ENCODE measurements at places on chromosomes 11 and 22. TPM values are rescaled to one million over a fixed set of nuclear protein-coding genes. Genes with fewer than 3 reads are reported as not detected.

DNA sequence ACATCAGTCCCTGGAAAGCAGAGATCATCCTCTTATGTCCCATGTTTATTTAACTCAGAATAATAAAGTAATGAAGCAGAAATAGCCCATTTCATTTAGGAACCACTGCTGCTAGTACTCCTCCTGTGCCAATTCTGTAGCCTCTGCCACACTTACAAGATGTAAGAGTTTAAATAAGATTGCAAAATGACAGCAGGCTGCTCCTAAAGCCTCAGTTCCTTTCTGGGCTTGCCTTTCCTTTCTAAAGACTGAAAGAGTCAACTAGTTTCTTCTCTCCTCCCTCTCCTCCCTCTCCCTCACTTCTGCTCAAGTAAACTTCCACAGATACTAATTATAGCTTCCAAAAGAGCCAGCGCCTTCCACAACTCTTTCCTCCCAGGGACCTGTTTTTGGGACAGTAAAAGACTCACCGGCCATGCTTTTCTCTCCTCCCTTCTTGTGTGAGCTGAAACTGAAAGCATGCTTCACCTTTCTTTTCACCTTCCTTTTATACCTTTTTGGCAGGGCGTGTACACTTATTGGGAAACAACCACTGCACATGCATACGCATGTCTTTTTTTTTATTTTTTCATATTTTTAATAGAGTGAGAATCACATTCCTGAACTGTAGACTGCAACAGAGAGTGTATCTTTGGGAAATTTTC is 26.1 kb upstream of the CARD16 start:
- H3K27me3 ChIP-seq, result no peaks in the 10 kb centered on the region
- no peak overlapping the region for H3K27ac ChIP-seq
- peaks cover 8% of the 10 kb centered on the region for H3K4me1 ChIP-seq
- H3K36me3 ChIP-seq, result no peaks in the 10 kb centered on the region
- DNase-seq, result no peak

DNA sequence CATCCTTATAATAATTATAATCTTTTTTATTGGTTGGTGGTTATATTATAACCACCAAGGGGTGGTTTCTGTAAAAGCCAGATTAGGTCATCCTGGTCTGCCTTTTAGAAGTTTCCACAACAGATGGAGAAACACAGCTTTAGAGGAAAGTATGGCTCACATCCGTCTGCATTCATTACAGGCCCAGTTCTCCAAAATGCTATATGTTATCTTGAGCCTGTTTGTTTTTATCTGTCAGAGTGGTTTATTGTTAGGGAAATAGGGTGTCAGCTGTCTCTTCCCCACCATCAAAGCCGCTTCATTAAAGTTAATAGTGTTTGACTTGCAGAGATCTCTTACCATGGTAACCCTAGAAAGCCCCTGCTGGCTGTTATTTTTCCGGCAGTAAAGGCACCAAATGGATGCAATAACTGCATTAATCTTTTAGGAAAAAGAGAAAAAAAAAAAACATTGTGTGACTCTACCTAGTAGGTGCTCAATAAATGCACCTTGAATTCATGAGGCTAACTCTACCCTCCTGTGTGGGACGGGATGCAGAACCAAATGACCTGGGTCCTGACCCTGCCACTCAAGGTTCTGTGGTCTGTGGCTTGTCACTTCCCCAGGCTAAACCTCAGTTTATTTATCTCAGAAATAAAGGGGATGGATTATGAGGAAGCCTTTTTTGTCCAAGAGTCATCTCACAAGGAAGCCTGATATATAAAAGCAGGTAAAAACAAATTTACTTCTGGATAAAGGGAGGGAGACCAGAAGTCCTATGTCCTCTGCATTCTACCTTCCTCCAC is 118.3 kb downstream of the WT1 start:
- peaks cover 6% of the 10 kb centered on the region for H3K27me3 ChIP-seq
- no peaks in the 10 kb centered on the region for H3K36me3 ChIP-seq
- peaks cover 20% of the 10 kb centered on the region for H3K4me1 ChIP-seq
- no peak overlapping the region for H3K27ac ChIP-seq
- no peak for DNase-seq

Gene OR10A4
- total RNA-seq, result not detected

DNA sequence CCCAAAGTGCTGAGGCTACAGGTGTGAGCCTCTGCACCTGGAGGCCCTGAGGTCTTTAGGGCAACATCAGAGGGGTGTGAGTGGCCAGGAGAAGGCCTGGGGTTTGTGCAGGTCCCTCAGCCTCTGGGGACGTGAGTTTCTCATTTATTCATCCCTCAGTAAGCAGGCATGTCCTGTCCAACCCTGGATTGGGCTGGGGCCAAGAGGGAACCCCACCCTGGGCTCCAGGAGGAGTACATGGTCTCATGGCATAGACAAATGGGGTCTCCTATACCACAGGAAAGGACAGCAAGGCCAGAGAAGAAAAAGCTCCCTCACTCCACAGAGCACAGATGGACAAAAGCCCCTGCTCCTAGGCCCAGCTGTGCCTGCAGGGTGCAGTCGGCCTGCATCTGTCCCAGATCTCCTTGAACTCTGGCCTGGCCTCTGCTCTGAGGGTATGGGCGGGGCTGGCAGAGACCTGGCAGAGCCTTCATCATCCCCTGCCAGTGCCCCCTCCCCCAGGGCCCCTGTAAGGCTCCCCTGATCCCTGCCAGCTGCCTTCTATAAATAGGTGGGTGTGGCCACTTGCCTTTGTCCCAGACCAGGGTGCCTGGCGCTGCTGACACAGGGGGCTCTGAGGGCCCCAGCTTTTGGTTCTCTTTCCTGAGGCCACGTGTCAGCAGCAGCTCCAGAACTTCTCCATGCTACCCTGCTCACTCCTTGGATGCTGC is 34.6 kb downstream of the A4GALT start:
- peaks cover 17% of the 10 kb centered on the region for H3K4me1 ChIP-seq
- H3K36me3 ChIP-seq, result no peaks in the 10 kb centered on the region
- H3K27me3 ChIP-seq, result no peaks in the 10 kb centered on the region
- no peak for DNase-seq
- no peak overlapping the region for H3K4me3 ChIP-seq

Gene APOL4
- total RNA-seq, result not detected

Gene MUC2
- 0.60 TPM for total RNA-seq

- H3K4me1 ChIP-seq, result peaks cover 34% of the 10 kb centered on the region
- peaks cover 19% of the 10 kb centered on the region for H3K36me3 ChIP-seq
- H3K27ac ChIP-seq, result no peak overlapping the region
- no peak overlapping the region for H3K4me3 ChIP-seq
- DNase-seq, result no peak
These were observed 158.5 kb downstream of the CCDC34 start for GRCh38 chr11:27204529-27204928.

DNA sequence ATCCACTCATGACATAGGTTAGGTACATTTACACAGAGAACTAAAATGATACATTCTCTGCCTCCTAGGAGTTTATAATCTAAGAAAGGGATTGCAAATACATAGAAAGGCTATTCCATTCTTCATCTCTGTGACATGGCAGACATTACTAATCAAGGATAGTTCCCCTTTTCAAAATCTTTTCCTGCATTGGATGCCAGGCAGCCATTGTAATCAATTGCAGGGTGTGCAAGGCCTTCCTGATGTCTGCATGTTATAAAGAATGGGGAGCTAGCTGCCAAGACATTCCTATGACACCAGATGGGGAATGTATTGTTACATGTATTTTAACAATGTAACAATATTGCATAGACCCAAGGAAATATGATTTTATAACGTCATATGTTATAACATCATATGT is 82.0 kb downstream of the KIRREL3 start:
- H3K4me3 ChIP-seq, result no peak overlapping the region
- H3K27ac ChIP-seq, result no peak overlapping the region
- H3K4me1 ChIP-seq, result peaks cover 9% of the 10 kb centered on the region
- no peaks in the 10 kb centered on the region for H3K27me3 ChIP-seq

Gene MYOD1
- not detected for total RNA-seq

Gene TSPAN18
- 44.7 TPM for total RNA-seq

Gene MCAT
- total RNA-seq, result 16.6 TPM

Gene MRGPRX2
- total RNA-seq, result not detected

DNA sequence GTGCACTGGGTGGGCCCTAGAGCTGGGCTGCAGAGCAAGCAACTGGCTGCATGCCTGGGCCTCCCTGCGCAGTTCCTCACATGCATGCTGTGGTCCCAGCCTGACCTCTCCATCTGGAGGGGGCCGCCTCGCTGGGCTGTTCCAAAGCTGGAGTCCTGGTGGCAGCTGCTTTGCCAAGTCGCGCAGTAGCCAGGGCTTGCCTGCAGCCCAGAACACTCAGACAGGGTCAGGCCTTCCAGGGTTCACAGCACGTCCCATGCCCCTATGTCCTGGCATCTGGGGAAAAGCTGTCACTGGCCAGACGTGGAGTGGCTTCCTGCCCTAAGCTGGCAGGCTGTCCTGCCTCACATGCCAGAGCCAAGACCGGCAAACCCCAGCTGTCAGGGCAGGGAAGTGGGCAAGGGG is 16.5 kb upstream of the CDC42EP2 start:
- H3K27me3 ChIP-seq, result no peaks in the 10 kb centered on the region
- H3K36me3 ChIP-seq, result peaks cover 38% of the 10 kb centered on the region
- no peak for DNase-seq

GRCh38 chr11:79747406-79747805 is 306.6 kb upstream of the TENM4 start:
- DNase-seq, result no peak
- no peaks in the 10 kb centered on the region for H3K36me3 ChIP-seq
- no peaks in the 10 kb centered on the region for H3K27me3 ChIP-seq
- H3K4me3 ChIP-seq, result no peak overlapping the region
- H3K27ac ChIP-seq, result no peak overlapping the region

GRCh38 chr11:115505175-115505574 is 960 bp upstream of the CADM1 start:
- peaks cover 28% of the 10 kb centered on the region for H3K27me3 ChIP-seq
- peak; percentile 20 for DNase-seq
- peak overlapping the region; percentile 92 for H3K4me3 ChIP-seq
- no peaks in the 10 kb centered on the region for H3K36me3 ChIP-seq
- H3K27ac ChIP-seq, result peak overlapping the region; percentile 97

Gene APOBEC3H
- 0.42 TPM for total RNA-seq

Gene DNAJB7
- not detected for total RNA-seq

Gene TEX54
- not detected for total RNA-seq

GRCh38 chr11:120034176-120034875 is 103.6 kb downstream of the TRIM29 start:
- DNase-seq, result no peak
- peaks cover 20% of the 10 kb centered on the region for H3K4me1 ChIP-seq
- H3K4me3 ChIP-seq, result no peak overlapping the region
- peaks cover 13% of the 10 kb centered on the region for H3K27me3 ChIP-seq

GRCh38 chr11:17575431-17576425 is 28.7 kb downstream of the OTOG start:
- H3K4me3 ChIP-seq, result no peak overlapping the region
- H3K27me3 ChIP-seq, result no peaks in the 10 kb centered on the region
- H3K4me1 ChIP-seq, result peaks cover 17% of the 10 kb centered on the region
- H3K36me3 ChIP-seq, result no peaks in the 10 kb centered on the region
- H3K27ac ChIP-seq, result no peak overlapping the region

- no peak overlapping the region for H3K27ac ChIP-seq
- peaks cover 5% of the 10 kb centered on the region for H3K27me3 ChIP-seq
- peaks cover 4% of the 10 kb centered on the region for H3K4me1 ChIP-seq
- DNase-seq, result no peak
- H3K4me3 ChIP-seq, result no peak overlapping the region
- no peaks in the 10 kb centered on the region for H3K36me3 ChIP-seq
These were observed 98.0 kb downstream of the PDE2A start for GRCh38 chr11:72576243-72576595.

GRCh38 chr11:77823775-77824174 is 2.8 kb downstream of the AAMDC start:
- no peak overlapping the region for H3K4me3 ChIP-seq
- no peak overlapping the region for H3K27ac ChIP-seq
- no peaks in the 10 kb centered on the region for H3K4me1 ChIP-seq
- H3K27me3 ChIP-seq, result no peaks in the 10 kb centered on the region
- H3K36me3 ChIP-seq, result peaks cover 5% of the 10 kb centered on the region
- DNase-seq, result no peak

Gene SMIM35
- not detected for total RNA-seq

DNA sequence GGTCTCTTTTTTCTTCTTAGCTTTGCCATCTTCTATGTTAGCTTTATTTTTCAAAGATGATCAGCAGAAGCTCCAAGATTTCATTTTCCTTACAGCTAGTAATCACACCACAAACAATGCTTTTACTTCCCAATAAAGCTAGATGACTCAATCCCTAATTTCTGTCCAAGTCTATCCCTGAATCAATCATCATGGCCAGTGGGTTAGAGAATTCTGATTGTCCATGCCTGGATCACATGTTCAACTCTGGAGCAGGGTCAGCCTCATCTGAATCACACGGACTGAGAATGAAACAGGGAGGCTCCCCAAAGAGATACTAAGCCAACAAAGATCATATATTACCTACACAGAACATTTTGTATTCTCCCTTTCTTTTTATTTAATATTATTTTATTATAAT is 79.6 kb downstream of the BBOX1 start:
- peaks cover 17% of the 10 kb centered on the region for H3K4me1 ChIP-seq
- no peak overlapping the region for H3K4me3 ChIP-seq
- H3K27me3 ChIP-seq, result no peaks in the 10 kb centered on the region
- DNase-seq, result no peak
- no peaks in the 10 kb centered on the region for H3K36me3 ChIP-seq

Gene RAG1
- total RNA-seq, result 0.82 TPM

Gene FAM227A
- 3.8 TPM for total RNA-seq

DNA sequence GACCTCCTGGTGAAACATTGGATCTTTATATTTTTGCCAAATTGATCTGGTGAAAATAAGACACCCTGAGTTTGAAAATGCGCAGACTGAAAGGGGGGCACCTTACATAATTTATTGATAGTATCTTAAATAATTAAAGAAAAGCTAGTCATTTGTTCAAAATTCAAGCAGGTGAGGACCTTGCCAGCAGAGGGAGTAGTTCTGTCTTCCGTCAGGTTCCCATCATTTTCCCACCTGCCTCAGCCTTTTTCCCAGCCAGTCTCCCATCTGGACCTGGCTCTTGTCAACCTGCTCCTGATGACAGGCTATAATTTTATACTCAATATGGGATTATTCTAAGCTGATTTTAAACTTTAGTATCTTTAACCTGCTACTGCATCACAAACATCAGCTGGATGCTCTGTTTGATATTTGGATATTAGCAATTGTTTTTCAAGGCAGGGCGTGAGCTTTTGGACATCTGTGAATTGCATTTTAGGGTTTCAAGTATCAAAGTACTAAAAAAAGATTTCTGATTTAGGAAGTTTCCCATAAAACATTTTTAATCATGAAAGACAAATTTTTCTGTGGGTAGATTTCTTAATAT is 132.0 kb downstream of the ELP4 start:
- H3K4me1 ChIP-seq, result no peaks in the 10 kb centered on the region
- H3K36me3 ChIP-seq, result no peaks in the 10 kb centered on the region
- no peaks in the 10 kb centered on the region for H3K27me3 ChIP-seq

Gene MMP10
- total RNA-seq, result not detected

GRCh38 chr11:2219318-2220017 is 47.9 kb upstream of the TH start:
- H3K36me3 ChIP-seq, result peaks cover 7% of the 10 kb centered on the region
- H3K27me3 ChIP-seq, result peaks cover 54% of the 10 kb centered on the region
- no peak for DNase-seq
- peaks cover 25% of the 10 kb centered on the region for H3K4me1 ChIP-seq
